ENCODE measurements at places on chromosomes 1 and 21.

DNA sequence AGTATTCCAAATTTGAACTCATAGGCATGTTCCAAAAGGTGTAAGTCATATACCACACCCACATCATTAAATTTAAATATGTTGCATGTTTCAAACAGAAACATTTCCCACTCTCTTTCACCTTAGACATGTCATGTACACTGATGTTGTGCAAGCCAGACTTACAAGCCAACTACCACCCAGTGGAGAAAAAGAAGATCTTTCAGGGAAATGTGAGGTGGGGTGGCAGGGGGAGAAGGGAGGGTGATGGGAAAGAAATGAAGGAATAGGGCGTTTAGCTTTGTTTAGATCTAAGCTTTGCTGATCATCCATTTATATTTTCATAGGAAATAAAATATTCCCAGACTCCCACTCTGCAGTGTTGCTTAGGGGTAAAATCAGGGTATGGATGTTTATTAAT lies 1.6 kb downstream of the NEGR1 start:
- no peak for DNase-seq

GRCh38 chr1:10726355-10726754 lies 70.1 kb downstream of the CASZ1 start:
- no peak for DNase-seq

DNA sequence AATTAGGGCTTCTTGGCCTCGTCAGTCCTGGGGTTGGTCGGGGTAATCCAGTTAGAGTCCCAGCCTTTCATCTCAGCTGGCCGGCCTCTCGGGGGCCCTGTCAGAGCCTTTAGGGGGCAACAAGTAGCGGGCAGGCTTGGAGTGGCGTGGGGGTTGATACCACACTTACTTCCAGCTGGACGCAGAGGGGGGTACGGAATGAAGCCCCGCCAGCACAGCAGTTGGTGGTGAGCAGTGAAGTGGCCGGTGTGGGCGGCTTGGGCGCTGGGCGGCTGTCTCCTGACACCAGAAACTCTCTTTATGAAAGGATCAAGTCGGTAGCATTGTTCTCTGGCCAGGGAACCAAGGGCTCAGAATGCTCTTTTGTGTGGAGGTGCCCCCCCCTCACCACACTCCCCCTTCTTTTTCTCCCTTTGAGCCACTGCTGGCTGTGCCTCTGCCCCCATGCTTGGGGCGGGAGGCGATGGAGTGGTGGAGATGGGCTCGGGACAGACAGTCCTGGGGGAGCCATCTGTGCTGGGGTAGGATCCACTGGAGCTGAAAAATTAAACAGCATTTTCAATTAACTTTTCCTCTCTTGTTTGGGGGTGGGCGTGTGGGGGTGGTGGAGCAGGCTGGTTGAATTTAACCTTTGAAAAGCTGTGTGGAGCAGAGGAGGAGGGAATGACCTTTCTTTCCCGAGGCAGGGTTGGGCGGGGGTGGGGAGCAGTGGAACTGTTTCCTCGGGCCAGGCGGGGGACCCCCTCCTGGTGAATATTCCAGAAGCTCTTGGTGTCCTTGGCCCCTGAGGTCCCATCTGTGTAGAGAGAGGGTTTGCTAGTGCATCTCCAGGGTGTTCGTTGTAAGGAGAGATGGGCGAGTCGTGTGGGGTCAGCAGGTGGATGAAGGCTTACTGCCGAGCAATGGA lies 102.7 kb downstream of the RNF220 start:
- DNase-seq = no peak

DNA sequence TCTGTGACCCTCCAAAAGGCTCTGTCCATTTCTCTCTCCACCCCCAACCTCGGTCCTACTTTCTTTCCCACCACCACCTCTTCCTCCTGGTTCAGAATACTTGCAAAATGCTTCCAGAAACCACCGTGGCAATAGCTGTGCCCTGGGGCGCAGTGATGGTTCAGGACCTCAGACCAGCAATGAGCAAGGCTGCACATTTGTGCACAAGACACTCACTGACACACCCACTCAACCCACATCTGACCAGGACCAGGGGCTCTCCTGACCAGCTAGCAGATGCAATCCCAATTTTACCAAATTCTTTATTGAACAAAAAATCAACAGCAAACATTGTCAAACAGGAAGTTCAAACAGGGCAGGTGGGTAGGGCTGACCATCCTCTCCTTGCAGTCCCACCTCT lies 25.7 kb downstream of the SPOCD1 start:
- no peak for DNase-seq

DNA sequence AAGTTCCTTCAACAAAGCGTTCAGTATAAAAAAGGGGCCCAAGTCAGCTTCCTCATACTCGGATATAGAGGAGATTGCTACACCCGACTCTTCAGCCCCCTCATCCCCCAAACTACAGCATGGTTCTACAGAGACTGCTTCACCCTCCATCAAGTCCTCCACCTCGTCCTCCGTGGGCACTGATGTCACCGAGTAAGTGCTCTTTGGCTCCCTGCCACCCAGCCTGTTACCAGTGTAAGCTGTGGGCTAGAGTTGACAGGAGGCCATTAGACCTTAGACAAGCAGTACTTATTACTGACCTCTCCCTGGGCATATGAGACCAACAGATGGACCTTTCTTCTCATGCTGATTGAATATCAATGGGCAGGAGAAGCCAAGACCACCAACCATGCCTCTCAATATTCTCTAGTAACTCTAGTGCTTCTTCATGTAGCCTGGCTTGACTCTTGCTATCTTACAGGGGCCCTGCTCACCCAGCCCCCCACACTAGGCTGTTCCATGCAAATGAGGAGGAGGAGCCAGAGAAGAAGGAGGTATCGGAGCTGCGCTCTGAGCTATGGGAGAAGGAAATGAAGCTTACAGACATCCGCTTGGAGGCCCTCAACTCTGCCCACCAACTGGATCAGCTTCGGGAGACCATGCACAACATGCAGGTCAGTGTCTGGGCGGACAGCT lies 20.9 kb upstream of the IPO9 start:
- DNase-seq = no peak

DNA sequence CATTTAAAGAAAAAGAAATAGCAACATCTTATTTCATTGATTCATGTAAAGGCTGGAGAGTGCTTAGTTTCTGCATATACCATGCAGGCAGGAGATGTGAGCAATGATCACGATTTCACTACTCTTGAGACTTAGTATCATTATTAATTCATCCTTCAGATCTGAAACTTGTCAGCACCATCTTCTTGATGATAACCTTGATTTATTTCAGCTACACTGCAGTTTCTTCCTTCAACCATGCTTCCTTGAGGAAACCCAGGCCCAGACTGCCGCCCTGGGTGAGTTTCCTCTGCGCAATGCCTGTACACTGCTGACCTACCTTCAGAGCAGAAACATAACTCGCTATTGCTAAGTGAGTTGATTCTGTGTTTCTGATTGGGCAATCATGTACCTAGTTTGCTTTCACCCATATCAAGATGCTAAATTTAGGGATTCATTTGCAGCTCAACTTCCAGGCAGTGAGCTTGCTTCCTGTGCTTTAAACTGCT lies 13.5 kb upstream of the BCL10 start:
- no peak for DNase-seq

- no peak for DNase-seq
These were observed 3.5 kb upstream of the TIAM1 start for GRCh38 chr21:31347435-31348032.

GRCh38 chr1:109530457-109531087 lies 9.1 kb upstream of the GPR61 start:
- DNase-seq = no peak

DNA sequence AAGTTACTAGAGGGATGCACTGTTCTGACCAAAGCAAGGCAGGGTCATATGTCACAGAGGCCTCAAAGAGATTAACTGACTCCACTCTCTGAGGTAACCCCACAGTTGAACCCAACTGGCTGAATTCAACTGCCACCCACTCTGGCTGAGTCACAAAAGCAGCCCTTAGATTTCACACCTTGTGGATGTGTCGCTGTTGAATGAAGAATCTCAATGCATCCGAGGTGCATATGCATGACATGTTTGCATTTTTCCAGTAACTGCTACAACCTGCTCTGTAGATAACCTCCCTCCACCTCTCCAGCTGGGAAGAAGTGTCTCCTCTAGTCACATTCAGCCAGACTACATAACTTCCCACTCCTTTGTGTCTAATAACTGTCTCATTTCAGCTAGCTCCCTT lies 27.9 kb upstream of the KIF21B start:
- no peak for DNase-seq

GRCh38 chr21:14995695-14996490 lies 68.9 kb downstream of the NRIP1 start:
- DNase-seq = no peak

DNA sequence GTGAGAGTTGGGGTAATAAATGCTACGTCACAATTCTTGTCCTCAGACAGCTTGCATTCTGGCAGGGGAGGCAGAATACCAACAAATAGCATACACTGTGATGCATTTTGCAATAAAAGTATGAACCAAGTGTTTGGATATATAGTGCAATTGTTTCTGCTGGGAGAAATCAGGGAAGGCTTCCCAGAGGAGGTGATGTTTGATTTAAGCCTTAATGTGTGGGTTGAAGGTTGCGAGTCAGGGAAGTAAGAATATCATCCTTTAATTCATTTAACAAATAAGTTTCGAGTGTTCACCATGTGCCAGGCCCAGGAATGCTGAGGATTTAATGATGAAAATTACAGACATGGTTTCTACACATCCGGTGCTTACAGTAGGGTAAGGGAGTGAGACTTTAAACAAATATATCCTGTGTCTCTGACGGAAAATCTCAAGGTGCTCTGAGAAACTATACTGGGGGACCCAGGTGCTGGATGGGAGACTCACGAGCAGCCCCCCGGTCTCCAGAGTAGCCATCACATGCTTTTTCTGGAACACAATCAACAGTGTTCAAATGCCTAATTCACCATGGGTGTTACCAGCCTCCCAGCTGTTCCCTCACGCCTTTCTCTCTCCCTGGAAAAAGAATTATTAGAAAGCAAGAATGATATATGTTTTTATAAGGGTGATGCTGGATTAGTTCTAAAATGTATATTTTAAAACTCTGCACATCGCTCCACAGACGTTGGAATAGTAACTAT lies 31.7 kb downstream of the RASSF5 start:
- DNase-seq = no peak

- no peak for DNase-seq
These were observed 39.3 kb downstream of the TAS1R2 start for GRCh38 chr1:18819986-18820790.

- DNase-seq = no peak
These were observed 1.0 kb downstream of the CRB1 start for GRCh38 chr1:197269053-197269452.

GRCh38 chr21:44911068-44911383 lies 9.7 kb downstream of the ITGB2 start:
- DNase-seq = no peak

DNA sequence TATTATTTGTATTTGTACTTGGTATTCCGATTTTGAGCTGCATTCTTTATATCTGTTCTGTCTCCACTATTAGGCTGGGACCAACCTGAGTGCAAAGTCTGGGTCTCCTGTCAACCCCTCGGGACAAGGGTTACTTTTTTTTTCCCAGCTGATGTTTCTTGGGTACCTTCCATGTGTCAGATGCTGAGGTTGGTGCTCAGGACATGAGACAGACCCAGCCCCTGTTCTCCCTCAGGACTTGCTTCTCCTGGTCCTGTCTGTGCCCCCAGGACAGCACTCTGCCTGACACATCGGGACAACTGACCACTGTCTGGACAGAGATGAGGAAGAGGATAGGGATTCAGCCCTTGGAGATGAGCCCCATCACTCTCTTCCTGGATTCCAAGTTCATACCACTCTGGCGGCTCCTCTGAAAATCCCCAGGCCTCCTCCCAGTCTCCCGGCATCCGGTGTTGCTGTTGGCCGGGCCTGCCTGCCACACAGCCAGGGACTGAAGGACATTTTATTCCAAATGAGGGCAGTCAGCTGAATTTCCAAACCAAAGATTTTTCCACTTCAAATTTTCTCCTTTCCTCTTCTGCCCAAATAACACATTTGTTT lies 55.6 kb upstream of the FMOD start:
- no peak for DNase-seq

DNA sequence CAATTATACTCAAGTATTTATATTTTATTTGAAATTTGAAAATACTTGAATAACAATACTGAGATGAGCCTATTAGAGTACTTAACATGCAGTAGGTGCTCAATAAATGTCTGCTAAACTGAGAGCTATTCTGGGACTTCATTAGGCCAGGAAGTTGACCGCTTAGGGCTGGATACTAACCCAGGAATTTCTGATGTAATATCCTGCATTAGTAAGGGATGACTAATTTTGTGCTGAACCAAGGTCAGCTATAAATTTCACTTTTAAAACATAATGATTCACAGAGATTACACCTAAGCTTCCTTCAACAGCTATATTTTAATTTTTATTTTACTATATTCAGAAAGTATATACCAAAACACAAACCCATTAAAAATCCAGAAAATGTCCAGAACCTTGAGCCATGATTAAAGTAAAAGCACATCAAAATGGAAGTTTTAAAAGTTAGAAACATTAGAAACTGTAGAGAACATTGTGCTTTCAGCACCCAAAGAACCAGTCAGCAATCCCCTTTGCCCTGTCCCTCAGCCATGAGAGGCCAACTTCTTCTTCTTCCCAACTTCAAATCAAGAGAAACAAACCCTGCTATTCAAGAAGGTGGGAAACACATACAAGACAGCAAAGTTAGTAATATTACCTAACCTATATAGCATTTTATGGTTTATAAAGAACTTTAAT lies 35.4 kb downstream of the WNT2B start:
- DNase-seq = no peak

DNA sequence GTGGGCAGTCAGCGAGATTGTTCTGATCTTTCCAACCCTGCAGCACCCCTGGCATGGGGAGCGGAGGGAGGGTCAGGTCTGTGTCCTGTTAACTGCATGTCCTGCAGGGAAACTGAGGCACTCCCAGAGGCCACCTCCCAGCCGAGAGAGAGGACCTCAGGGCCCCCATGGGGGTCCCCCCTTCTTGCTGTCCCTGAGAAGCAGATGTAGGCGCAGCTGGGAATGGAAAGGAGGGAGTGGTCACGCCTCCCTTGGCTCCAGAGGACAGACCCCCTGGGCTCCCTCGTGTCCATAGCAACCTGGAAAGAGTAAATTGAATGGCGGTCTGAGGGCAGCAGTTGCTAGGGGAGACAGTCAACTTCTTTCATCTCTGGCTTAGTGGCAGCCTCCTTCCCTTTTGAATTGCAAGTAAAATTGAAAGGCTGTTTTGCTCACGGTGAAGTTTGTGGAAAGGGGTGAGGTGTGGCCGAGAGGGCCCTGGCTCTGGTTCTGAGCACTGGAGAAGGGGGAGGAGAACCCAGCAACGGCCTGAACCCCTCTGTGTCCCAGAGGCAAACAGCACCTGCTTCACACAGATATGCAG lies 4.9 kb downstream of the CROCC start:
- no peak for DNase-seq

DNA sequence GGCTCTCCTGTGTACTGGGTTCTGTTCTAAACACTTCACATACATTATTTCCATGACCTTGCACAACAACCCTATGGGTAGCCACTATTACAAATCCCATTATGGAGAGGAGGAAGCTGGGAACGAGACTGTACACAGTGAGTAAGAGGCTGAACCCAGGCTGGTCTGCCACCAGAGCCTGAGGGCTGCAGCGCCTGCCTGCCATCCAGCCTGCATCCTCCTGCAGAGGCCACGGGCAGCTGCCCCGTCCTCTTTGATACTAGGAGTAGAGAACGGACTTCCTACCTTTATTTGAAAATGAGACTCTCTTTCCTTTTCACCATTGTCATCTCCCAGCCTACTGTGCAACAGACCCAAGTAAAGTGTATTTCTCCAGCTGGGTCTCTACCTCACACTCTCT lies 370.0 kb downstream of the HHAT start:
- DNase-seq = no peak
